ENCODE measurements at places on chromosomes 16 and 17. TPM values are rescaled to one million over a fixed set of nuclear protein-coding genes. Genes with fewer than 3 reads are reported as not detected.
A peak's percentile ranks its signal among the peaks of the same experiment; 100 is the strongest.

The RAB34 gene
- 115 TPM for total RNA-seq

The CALB2 gene
- total RNA-seq: 1.1 TPM

The TRPV2 gene
- total RNA-seq: 40.3 TPM

The RAB40C gene
- total RNA-seq: 17.9 TPM

GRCh38 chr16:72202014-72202413, 30.1 kb upstream of the PMFBP1 start:
- no peaks in the 10 kb centered on the region for H3K36me3 ChIP-seq
- no peaks in the 10 kb centered on the region for H3K4me1 ChIP-seq
- no peak overlapping the region for H3K4me3 ChIP-seq
- H3K27me3 ChIP-seq: peaks cover 1% of the 10 kb centered on the region
- no peak for DNase-seq

- no peaks in the 10 kb centered on the region for H3K4me1 ChIP-seq
- H3K36me3 ChIP-seq: no peaks in the 10 kb centered on the region
- H3K4me3 ChIP-seq: no peak within 1 kb of the TSS
- no peaks in the 10 kb centered on the region for H3K27me3 ChIP-seq
Observed at GRCh38 chr17:63881935-63882601, at the start of gene GH2. Gene GH2 (minus strand): TSS chr17:63881944. CDS start chr17:63881801, 143 bp downstream.

GRCh38 chr17:28327031-28327607, 8.1 kb downstream of the TMEM97 start:
- H3K4me3 ChIP-seq: no peak overlapping the region
- peak; percentile 24 for DNase-seq
- no peaks in the 10 kb centered on the region for H3K4me1 ChIP-seq
- peaks cover 7% of the 10 kb centered on the region for H3K36me3 ChIP-seq
- H3K27me3 ChIP-seq: no peaks in the 10 kb centered on the region
- H3K27ac ChIP-seq: no peak overlapping the region

DNA sequence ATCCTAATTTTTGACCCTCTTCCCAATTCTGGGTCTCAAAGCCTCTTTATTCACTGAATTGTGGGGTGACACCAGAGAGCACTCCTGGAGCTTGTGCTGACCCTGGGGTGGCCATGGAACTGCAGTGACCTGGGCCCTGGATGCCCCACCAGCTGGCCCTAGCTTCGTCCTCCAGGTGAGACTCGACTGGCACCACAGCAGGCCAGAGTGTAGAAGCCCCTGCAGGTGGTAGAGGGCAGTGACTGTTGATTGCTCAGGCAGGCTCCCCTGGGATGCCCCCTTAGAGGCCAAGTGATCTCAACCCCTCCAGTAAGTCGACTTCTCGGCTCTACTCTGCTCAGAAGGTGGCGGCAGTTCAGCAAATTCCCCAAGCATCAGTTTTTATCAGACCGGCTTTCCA, 6.4 kb downstream of the FA2H start:
- no peak overlapping the region for H3K4me3 ChIP-seq
- H3K4me1 ChIP-seq: no peaks in the 10 kb centered on the region
- no peaks in the 10 kb centered on the region for H3K27me3 ChIP-seq
- H3K36me3 ChIP-seq: no peaks in the 10 kb centered on the region
- no peak overlapping the region for H3K27ac ChIP-seq
- DNase-seq: no peak
